Kidney (tissue), 22 donors: ENCODE measurements at places on chromosomes 2 and 18.

- DNase-seq: no peak
Observed at GRCh38 chr2:201971531-201972228, 62.0 kb upstream of the FZD7 start.

- no peak for DNase-seq
Observed at GRCh38 chr2:201969938-201970785, 63.5 kb upstream of the FZD7 start.

DNA sequence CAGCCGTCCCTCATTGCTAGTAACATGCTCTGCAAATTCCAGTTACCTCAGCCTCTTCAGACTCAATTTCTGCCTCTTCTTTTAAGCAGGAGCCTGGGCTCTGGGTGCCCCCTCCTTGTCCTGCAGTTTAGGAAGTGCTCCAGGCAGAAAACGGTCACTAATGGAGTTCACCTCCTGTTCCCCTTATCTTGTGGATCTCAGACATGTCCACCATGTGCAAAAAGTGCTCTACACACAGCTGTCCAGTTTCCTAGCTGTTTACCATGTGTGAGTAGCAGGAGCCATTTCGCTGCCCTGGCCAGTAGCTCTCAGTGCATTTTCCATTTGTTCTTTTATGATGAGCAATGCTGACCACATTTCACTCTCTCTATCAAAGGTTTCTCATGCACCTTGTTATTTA is 4.9 kb downstream of the SH3YL1 start:
- no peak for DNase-seq

DNA sequence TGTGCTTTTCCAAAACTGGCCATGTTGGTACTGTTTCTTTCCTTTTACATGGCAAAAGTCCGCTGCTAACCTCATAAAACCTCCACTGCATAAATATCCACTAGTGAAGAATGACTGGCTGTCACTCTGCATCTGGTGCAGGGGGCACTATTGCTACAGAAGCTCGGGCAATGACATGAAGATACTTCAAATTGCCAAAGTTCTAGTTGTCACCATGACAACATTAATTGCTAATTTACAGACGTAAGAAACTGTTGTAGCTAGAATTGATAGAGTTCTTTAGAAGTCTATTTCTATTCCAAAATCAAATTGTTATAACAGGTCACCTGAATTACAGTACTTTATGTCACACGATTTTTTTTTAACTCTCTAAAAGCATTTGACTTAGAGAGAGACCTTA is 845 bp downstream of the CFAP210 start:
- DNase-seq: no peak

DNA sequence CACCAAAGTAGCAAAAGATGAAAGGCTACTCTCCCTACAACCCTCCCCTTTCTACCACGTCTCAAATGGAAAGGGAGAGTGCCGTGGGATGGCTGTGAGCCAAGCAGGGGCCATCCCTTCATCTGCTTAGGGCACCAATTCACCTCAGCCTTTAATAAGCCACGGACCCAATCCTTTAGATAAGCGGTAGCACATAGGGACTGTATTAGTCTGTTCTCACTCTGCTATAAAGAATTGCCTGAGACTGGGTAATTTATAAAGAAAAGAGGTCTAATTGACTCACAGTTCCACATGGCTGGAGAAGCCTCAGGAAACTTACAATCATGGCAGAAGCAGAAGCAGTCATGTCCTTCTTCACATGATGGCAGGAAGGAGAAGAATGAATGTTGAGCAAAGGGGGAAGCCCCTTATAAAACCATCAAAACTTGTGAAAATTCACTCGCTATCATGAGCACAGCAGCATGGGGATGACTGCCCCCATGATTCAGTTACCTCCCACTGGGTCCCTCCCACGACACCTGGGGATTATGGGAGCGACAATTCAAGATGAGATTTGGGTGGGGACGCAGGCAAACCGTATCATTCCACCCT is 85.9 kb upstream of the IL1R2 start:
- no peak for DNase-seq

- no peak for DNase-seq
Observed at GRCh38 chr18:64717026-64717425, 568.1 kb upstream of the LINC00305 start.

DNA sequence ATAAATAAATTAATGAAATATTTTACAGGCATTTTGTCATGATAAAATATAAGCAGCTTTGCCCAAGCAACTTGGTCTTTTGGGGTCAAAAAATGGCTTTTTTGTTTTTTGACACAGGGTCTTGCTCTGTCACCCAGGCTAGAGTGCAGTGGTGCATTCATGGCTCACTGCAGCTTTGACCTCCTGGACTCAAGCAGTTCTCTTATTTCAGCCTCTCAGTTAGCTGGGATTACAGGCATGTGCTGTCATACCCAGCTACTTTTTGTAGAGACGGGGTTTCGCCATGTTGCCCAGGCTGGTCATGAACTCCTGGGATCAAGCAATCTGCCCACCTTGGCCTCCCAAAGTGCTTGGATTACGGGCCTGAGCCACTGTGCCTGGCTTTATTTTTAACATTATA is 51.0 kb downstream of the ABI2 start:
- peak; percentile 55 for DNase-seq

DNA sequence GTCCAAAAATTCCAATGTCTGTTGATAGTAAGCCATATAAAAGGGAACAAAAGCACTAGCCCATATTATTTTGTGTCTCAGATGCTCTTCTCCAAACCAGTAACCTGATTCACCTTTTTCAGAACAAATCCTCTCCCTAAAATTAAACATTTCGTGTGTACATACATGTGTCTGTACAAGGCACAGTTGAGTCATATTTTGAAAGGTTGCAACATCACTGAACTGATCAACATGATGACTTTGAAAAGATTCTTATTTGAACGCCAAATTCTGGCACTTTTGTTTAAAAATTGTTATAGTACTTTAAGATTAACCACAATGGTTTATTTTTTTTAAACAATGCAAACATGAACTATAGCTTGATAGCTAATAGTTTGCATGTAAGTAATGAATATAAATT is 102.5 kb downstream of the RIT2 start:
- no peak for DNase-seq

GRCh38 chr2:180599804-180600203 is 380.6 kb upstream of the UBE2E3 start:
- no peak for DNase-seq

DNA sequence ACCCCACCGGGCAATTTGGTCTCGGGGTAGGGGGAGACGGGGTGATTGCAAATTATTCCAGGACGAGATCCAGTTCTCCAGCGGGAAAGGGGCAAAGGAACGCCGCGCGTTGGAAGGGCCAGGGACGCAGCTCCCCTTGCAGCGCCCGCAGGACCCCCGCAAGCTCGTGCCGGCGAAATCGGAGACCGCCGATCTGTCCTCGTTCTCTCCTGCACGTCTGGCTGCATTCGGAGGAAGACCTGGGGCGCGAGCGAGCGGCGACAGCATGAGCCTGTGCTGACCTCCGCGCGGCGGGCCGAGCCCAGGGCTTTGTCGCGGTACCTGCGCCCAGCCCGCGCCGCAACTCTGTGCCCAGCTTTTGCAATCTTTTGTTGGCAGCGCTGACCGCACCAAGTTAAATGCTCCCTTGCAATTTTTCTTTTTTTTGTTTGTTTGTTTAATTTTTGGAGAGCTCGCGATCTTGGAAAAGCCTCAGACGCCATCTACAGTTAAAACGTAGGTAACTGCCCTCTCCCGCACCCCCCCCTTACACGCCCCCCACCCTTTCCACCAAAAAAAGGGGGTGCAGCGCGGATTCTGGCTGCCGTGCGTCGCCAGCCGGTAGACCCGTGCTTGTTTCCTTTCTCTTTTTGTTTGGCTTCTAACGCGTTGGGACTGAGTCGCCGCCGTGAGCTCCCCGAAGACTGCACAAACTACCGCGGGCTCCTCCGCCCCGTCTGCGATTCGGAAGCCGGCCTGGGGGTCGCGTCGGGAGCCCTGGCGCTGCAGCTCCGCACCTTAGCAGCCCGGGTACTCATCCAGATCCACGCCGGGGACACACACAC is 667 bp downstream of the TRIB2 start:
- DNase-seq: peak; percentile 78

DNA sequence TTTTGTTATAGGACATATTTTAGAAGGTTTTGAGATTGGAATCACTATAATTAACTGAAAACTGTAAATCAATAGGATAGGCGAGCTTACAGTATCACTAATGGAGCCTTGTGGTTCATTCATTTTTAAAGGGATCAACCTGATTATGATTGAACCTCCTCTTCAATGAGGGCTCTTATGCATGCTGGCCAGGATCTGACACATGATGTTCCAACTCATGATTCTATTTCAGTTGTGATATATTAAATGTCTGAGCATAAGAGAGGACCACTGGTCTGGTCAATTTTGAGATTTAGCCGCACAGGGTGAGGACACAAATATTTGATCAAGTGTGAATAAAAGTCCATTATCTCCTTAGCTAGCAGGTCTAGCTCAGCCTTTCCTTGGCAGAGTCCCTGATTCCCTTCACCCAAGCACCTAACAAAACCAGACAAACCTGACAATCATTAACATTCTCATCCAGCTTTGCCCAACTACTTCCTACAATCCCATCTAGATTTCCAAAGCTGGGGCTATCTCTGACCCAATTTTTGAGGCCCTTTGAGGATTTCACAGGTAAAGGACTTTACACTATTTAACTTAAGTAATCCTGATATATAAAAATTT is 6.9 kb upstream of the MAP4K4 start:
- no peak for DNase-seq

DNA sequence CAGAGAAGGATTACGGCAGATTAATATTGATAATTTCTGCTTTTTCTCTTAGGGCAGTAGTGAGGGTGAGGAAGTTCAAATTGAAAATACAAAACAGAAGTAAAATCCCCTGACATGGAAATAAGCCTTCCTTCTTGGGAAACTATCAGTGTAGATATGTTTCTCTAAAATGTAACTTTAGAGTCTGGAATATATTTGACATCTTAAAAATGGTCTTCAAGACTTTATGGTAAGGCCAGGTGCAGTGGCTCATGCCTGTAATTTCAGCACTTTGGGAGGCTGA is 33.0 kb downstream of the INPP5D start:
- no peak for DNase-seq

GRCh38 chr2:13583609-13584008 is 866.9 kb downstream of the TRIB2 start:
- no peak for DNase-seq

GRCh38 chr2:210000464-210001324 is 1.7 kb upstream of the RPE start:
- DNase-seq: no peak
